GM04504 (cell line): ENCODE measurements at places on chromosomes 11 and 22.
A peak's percentile ranks its signal among the peaks of the same experiment; 100 is the strongest.

DNA sequence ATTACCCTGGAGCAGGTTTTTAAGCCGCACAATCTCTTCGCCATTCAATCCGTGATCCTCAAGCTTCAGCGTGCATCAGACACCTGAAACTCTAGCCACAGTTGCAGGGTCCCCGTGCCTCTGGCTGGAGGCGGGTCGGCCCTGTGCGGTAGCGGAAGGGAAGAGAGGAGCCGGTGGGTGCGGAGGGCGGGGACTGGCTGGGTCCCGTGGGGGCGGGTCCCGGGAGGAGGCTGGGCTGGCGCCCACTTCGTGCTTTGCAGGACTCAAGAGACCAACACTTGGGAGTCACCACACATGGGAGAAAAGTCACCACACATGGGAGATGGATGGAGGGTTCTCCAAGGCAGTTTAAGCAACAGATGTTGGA, 772 bp downstream of the C22orf15 start:
- no peak for DNase-seq

GRCh38 chr11:27721264-27722116, 21.2 kb upstream of the BDNF start:
- DNase-seq = no peak

- no peak for DNase-seq
Measured at GRCh38 chr11:95791709-95792033, 1.4 kb downstream of the CEP57 start.

DNA sequence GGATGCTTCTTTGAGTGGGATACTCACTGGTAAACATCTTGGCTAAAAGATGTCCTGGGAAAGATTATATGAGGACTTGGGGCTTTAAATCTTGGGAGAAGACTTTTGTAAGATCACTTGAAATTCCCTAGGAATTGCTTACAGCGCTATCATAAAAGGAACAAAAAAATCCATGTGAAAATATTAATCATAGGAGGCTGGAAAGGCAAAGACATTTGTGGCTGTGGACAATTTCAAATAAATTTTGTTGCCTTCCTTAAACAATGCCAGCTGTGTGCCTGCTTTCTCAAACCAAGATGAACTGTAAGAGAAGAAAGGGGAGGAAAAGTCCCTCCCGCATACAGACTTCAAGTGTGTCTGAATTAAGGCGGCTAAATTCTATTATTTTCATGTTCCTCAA, 75.6 kb downstream of the SNX19 start:
- DNase-seq = no peak

GRCh38 chr11:117073539-117073938, 24.7 kb downstream of the SIK3 start:
- DNase-seq = no peak

- peak; percentile 80 for DNase-seq
Measured at GRCh38 chr11:3058753-3059664, 1.8 kb upstream of the CARS1 start.

GRCh38 chr22:41280065-41280464, 5.9 kb downstream of the RANGAP1 start:
- DNase-seq = no peak

DNA sequence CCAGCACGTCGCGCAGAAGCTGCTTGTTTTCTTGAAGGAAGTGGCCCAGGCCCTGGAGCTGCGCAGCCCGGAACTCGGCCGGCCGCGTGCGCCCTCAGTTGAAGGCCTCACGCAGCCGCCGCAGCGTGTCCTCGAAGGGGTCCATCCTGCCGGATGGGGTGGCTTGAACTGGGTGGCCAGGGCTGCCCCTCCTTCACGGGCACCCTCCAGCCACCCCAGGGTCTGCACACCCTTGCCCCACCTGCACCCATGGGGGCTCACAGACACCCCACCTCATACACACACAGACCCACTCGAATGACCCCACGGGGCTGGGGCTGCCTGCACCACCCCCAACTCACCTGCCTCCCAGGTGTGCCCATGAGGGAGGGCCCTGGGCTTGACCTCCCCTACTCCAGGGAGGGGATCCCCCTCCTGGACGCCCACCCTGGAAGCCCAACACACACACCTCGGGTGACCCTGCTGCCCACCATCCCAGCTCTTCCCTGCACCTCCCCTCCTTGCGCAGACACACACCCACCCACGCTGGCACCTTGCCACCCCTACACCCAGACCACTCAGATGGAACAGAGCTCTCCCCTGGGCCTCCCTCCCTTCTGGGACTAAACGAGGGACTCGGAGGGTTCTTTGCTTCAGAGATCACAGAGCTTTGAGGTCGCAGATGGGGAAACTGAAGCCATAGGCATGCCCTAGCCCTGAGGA, 6.8 kb downstream of the ALDH3B2 start:
- DNase-seq = no peak

DNA sequence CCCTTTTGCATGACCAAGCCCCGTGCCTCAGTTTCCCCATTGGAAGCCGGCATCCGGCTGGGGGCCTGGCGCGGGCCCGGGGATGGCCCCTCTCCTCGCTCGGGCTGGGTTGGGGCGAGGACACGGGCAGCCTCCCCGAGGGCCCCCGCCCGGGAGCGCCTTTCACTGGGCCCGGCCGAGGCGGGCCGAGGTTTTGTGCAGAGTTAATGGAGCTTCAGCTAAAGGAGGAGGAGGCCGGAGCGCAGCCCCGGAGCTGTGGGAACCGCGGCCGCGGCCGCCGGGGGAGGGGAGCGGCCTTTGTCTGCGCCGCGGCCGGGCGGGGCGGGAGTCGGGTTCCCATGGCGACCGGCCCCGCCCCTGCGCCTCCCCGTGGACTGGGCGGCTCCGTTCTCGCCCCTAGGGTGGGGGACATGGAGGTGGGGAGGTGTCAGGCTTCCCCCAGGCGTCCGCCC, 1.4 kb upstream of the MAPK11 start:
- DNase-seq = no peak

DNA sequence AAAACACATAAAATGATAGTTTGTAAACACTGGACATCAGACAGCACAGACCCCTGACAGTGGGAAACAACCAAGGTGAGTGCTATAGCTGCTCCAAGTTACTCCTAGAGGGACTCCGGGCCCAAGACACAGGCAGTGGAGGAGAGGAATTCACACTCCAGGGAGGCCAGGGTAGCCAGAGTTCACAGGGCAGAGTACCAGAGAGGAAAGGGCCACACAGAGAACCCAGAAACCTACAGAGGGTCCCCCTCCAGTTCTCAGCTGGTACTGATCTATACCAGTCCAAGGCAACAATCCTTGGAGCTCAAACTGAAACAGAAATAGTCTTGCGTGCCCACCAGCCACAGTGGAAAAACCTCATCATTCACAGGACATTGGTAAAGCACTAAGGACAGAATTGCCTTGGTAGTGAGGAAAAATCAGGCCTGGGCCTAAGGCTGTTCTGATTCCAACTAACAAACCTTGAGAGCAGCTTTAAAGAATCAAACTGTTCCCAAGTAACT, 7.6 kb downstream of the VPS37C start:
- DNase-seq = no peak

- no peak for DNase-seq
Measured at GRCh38 chr11:126408901-126409619, 53.6 kb downstream of the ST3GAL4 start.

GRCh38 chr11:72901374-72901773, 87.2 kb downstream of the ATG16L2 start:
- no peak for DNase-seq

GRCh38 chr11:73653996-73654395, 7.6 kb downstream of the PLEKHB1 start:
- no peak for DNase-seq

DNA sequence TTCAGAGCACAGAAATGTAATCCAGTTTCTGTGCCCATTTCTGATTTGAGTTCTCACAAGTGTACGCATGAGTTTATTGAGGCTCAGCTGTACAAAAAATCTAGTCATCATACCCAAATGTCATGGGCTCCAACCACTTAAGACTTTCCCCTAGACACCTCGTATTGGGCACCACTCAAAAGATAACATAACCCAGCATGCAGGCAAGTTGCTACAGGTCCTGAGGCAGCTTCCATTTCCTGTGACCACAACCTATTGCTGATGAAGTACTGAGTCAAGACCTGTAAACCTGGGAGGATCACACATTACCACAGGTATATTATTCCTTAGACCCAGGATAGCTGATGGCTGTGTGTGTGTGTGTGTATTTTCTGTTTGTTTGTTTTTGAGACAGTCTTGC, 95.2 kb downstream of the MRTFA start:
- DNase-seq = no peak

GRCh38 chr11:34151166-34151565, 45.7 kb downstream of the NAT10 start:
- no peak for DNase-seq

DNA sequence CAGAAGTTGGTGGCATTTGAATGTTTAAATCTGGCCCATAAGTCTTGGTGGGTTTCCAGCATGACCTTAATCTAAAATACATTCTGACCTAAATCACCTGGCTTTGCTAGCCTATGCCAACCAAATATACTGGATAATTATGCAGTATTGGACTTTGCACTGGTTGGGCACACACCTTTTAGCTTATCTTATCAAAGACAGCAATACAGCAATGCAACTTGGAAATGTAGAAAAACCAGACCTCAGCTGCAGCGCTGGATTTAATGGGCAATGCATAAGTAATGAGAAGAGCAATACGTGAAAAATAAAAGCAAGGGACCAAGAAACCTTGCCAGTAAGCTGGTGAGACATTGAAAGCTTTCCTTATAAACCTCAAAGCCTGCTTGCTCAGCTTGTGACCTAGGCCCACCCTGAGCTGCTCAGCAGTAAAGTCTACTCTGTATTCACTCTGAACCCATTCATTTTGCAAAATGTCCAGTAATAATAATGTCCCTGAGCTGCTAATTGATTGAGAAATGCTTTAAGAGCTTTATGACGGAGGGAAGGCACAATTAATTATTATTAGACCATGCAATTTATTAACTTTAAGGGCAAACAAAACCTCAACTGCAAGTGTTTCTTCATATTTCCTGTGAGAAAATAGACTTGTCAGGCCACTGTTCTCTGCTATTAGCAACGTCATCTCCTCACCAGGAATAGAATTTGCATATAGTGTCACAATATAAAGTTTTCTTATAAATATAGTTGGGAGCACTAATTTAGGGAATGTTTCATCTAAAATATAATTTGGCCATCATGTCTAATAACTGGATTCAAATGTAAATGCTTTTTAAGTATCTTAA, 49.4 kb upstream of the CEP295 start:
- no peak for DNase-seq

GRCh38 chr11:44877571-44878497, 72.8 kb downstream of the TP53I11 start:
- DNase-seq = no peak

- no peak for DNase-seq
Measured at GRCh38 chr22:49858827-49859226, 5.2 kb downstream of the ZBED4 start.

DNA sequence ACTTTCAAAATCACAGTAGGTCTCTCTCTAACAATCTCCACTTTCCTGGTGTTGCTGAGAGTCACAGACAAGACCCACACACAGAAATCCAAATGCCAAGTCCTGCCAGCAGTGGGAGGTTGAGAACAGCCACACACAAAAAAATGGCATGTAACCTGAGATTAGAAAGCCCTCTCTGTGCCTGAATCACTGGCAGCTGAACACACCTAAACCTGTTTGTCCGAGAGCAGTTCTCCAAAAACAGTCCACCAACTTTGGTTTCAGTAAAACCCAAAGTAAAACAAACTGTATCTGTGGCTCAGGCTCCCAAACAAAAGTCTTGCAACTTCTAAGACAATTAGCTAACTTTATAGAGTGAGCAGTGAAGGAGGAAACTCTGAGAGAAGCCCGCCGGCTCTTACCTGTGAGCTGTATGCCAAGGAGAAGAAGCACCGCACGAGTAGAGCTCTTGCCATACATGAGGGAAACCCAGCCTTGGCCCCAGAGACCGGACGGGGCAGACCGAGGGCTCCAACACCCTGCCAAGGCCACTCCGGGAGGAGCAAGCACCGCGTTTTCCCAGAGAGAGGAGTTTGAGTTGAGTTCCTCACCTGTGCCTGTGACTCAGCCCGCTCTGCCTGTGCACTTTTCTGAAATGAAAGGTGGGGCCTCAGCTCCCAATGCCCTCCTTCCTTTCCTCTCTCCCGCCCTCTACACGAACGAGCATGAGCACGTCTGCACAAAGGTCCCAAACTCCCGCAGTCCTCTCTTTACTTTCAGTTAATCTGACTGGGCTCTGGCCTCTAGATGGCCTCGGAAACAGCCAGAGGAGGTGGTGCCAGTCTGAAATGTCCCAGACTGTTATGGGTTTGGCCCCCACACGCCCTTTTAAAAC, at the start of gene MPZL2:
MPZL2 (minus strand) TSS at position 603 of the 874 bp plus-strand sequence; CDS start at position 459, 144 bp downstream.
- DNase-seq = no peak

DNA sequence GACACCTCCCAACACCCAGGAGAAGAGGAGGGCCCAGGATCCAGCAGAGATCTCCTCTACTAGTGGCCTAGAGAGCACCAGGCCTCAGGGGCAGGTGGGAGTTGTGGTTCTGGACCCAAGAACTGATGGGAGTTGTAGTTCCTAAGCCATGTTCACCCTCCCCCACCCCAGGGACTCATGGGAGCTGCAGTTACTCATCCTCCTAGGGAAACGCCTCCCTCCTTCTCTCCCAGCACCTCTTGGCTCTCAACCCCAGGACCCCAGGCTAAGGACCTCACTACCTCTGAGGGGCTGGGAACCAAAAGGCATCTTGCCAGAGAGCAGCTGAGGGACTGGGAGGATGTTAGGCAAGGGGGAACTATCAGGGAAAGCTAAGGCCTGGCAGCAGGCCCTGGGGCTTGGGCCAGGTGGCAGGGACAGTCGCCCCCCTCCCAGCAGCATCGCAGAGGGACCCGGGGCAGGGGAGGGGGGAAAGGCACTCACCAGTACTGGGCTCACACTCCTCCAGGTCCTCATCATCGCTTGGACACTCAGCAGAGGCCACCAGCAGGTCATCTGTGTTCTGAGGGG, 28.9 kb downstream of the SLC22A12 start:
- no peak for DNase-seq

GRCh38 chr11:80636999-80637398, 1196.2 kb upstream of the TENM4 start:
- DNase-seq = no peak

- DNase-seq = no peak
Measured at GRCh38 chr11:128152796-128153696, 434.3 kb downstream of the ETS1 start.

- DNase-seq = no peak
Measured at GRCh38 chr11:13669544-13670488, 1.3 kb downstream of the FAR1 start.

- no peak for DNase-seq
Measured at GRCh38 chr11:118872403-118872821, 11.3 kb upstream of the CXCR5 start.

GRCh38 chr11:82012276-82012675, 721.4 kb downstream of the FAM181B start:
- no peak for DNase-seq

- no peak for DNase-seq
Measured at GRCh38 chr11:22728600-22729389, 62.4 kb downstream of the GAS2 start.

GRCh38 chr11:33884601-33885000, 7.3 kb downstream of the LMO2 start:
- DNase-seq = no peak

GRCh38 chr11:94171693-94172440, 43.2 kb downstream of the PANX1 start:
- DNase-seq = peak; percentile 24

- peak; percentile 93 for DNase-seq
Measured at GRCh38 chr11:119470317-119471291, 47.6 kb upstream of the THY1 start.

GRCh38 chr11:102530558-102530957, at the start of gene MMP7:
Gene MMP7, minus strand, starts transcription at chr11:102530747. Its CDS starts 47 bp downstream, at chr11:102530700.
- DNase-seq = peak; percentile 16

GRCh38 chr11:130827451-130828377, 88.6 kb downstream of the SNX19 start:
- DNase-seq = peak; percentile 44
